ENCODE measurements at places on chromosomes 6 and 20.

DNA sequence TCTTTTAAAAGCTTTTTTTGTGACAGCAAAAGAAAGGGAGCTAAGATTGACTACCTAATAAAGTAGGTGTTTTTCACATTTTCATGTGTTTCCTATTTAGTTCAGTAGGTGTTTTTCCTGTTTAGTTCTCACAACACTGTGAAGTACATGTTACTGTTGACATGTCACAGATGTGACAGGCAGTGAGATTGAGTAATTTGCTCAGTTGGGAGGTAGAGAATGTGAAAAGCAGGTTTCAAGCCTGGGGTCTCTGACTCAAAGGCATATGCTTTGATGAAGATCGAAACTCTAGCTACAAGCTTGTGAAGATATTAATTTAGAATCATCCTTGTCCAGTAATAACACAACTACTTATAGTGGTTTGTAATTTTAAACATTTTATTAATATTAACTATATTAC lies 43.1 kb downstream of the SLX4IP start:
- DNase-seq: no peak

- DNase-seq: no peak
Observed at GRCh38 chr6:30898750-30899360, 9.2 kb upstream of the GTF2H4 start.

GRCh38 chr20:25198663-25199383 lies 3.3 kb downstream of the ENTPD6 start:
- no peak for DNase-seq

GRCh38 chr20:62914970-62915457 lies 11.3 kb downstream of the DIDO1 start:
- no peak for DNase-seq

- no peak for DNase-seq
Observed at GRCh38 chr6:5466281-5467136, 205.2 kb downstream of the FARS2 start.

DNA sequence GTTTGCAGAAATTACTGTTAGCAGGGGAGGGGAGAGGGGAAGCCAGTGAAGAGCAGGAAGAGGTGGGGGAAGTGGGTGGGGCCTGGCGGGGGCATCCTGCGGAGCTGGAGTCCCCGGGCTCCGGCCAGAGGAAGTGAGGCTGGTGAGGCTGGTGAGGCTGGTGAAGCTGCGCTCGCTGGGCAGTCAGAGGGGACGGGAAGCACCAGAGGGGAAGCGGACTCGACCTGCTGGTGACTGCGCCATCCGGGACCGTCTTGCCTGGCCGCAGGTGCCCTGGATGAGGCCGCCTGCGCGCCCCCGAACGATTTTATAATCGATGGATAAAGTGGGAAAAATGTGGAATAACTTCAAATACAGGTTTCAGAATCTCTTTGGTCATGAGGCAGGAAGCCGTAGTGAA lies 635.3 kb upstream of the MARCKS start:
- DNase-seq: no peak

DNA sequence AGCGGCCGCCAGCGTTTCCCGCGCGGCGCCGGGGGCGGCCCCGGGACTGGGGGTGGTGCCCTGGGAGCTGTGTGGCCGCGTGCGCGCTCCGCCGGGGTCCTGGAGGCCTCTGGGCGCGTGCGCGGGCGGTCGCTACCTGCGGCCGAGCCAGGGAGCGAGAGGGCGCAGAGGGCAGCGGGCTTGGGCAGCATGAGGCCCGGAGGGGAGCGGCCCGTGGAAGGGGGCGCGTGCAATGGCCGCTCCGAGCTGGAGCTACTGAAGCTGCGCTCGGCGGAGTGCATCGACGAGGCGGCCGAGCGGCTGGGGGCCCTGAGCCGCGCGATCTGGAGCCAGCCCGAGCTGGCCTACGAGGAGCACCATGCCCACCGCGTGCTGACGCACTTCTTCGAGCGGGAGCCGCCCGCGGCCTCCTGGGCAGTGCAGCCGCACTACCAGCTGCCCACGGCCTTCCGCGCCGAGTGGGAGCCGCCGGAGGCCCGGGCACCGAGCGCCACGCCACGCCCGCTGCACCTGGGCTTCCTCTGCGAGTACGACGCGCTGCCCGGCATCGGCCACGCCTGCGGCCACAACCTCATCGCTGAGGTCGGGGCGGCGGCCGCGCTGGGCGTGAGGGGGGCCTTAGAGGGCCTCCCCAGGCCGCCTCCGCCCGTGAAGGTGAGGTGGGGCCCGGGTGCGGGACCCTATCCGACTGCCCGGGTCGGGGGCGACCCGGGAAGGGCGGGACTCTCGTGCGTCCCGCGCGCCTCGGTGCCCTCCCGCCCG lies at the start of gene PM20D2:
Gene PM20D2, plus strand, starts transcription at position 100 of the 762 bp plus-strand sequence. Its CDS starts 90 bp downstream, at position 190.
- DNase-seq: peak; percentile 32

All from activated CD4-positive, CD25-positive, alpha-beta regulatory T cell (primary cell).